Activated CD8-positive, alpha-beta T cell treated with anti-CD3 and anti-CD28 coated beads, Interleukin-2, amount 10 ng/mL, durations not matched to agents 7 days and 5 days (primary cell): ENCODE measurements at places on chromosomes 5 and 9.
A peak's percentile ranks its signal among the peaks of the same experiment; 100 is the strongest.

GRCh38 chr9:34520505-34521385, 2.0 kb downstream of the ENHO start:
- DNase-seq: no peak
- peaks cover 9% of the 10 kb centered on the region for H3K4me1 ChIP-seq
- H3K4me3 ChIP-seq: no peak overlapping the region
- H3K36me3 ChIP-seq: no peaks in the 10 kb centered on the region
- H3K27me3 ChIP-seq: peaks cover 40% of the 10 kb centered on the region

- no peaks in the 10 kb centered on the region for H3K27me3 ChIP-seq
- H3K36me3 ChIP-seq: no peaks in the 10 kb centered on the region
- no peak for DNase-seq
- H3K4me3 ChIP-seq: no peak overlapping the region
- no peaks in the 10 kb centered on the region for H3K4me1 ChIP-seq
Observed at GRCh38 chr5:12023614-12024241, 119.5 kb upstream of the CTNND2 start.

DNA sequence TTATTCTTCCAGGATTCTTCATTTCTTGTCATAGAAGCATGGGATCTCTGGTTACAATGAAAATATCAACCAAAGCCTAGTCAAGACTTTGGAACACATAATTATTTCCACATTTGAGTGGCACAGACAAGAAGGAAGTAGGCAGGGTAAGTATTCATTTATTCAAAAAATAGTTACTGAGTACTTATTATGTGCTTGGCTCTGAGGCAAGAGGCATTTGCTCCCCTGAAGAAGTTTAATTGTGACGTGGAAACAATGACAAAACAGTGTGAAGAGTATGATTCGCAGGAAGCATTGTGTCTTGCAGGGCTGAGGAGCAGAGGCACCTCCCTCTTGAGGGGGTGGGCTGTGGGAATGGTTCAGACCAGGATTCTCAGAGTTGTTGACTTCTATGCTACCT, 45.0 kb upstream of the TNFSF15 start:
- H3K36me3 ChIP-seq: no peaks in the 10 kb centered on the region
- H3K4me3 ChIP-seq: no peak overlapping the region
- H3K27ac ChIP-seq: no peak overlapping the region

DNA sequence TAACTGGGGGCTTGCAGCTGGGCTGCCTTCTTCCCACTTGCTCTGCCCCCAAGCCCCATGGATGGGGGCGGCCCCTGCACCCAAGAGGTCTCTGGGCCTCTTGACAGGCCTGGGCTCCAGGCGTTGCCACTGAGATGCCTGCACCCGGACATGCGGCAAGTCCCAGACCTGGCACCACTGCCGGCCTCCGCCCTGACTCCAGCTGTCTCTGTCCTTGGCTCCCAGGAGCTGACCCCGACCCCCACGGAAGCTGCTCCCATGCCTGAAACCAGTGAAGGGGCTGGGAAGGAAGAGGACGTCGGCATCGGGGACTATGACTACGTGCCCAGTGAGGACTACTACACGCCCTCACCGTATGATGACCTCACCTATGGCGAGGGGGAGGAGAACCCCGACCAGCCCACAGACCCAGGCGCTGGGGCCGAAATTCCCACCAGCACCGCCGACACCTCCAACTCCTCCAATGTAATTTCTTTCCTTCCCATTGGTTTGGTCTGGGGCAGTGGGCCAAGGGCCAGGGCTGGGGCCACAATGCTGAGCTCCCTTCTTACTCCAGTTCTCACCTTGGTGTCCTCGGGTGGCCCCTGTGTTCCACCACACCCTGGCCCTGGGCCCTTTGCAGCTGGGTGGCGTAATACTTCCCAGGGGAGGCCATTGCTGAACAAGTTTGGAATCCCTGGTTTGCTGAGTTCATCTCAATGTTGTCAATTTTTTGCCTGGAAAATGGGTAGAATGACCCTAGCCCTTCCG, 88.6 kb downstream of the COL5A1 start:
- no peak overlapping the region for H3K4me3 ChIP-seq
- H3K27me3 ChIP-seq: peaks cover 2% of the 10 kb centered on the region
- H3K27ac ChIP-seq: no peak overlapping the region

DNA sequence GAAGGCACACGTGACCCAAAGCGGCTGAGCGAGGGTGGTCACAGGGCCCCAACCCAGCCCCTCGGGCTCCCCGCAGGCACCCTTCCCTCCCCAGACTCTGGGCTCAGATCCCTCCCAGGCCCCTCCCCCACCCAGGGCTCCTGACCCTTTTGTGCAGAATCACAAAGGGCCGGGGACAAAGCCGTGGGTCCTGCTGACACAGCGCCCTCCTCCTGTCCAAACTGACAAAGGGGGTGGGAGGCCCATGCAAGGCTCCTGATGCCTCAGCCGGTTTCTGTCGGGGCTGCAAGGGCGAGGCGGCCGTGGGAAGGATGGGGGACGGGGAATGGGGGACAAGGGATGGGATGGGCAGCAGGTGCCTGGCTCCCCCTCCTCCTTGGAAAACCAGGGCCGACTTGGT, 43.5 kb upstream of the UBAC1 start:
- H3K4me1 ChIP-seq: no peaks in the 10 kb centered on the region
- no peak for DNase-seq
- no peak overlapping the region for H3K4me3 ChIP-seq

- no peaks in the 10 kb centered on the region for H3K4me1 ChIP-seq
- H3K4me3 ChIP-seq: no peak overlapping the region
- peaks cover 41% of the 10 kb centered on the region for H3K27me3 ChIP-seq
- no peaks in the 10 kb centered on the region for H3K36me3 ChIP-seq
- H3K27ac ChIP-seq: no peak overlapping the region
Observed at GRCh38 chr5:136016945-136017530, 11.8 kb upstream of the TGFBI start.

- H3K27ac ChIP-seq: peak overlapping the region; percentile 45
- peaks cover 19% of the 10 kb centered on the region for H3K4me1 ChIP-seq
- peak overlapping the region; percentile 7 for H3K4me3 ChIP-seq
Observed at GRCh38 chr9:109918339-109919163, 138.6 kb downstream of the PALM2AKAP2 start.

GRCh38 chr5:53827211-53827651, 266.8 kb downstream of the NDUFS4 start:
- no peaks in the 10 kb centered on the region for H3K36me3 ChIP-seq
- H3K27ac ChIP-seq: no peak overlapping the region
- no peaks in the 10 kb centered on the region for H3K4me1 ChIP-seq
- H3K27me3 ChIP-seq: no peaks in the 10 kb centered on the region
- no peak for DNase-seq
- H3K4me3 ChIP-seq: no peak overlapping the region

DNA sequence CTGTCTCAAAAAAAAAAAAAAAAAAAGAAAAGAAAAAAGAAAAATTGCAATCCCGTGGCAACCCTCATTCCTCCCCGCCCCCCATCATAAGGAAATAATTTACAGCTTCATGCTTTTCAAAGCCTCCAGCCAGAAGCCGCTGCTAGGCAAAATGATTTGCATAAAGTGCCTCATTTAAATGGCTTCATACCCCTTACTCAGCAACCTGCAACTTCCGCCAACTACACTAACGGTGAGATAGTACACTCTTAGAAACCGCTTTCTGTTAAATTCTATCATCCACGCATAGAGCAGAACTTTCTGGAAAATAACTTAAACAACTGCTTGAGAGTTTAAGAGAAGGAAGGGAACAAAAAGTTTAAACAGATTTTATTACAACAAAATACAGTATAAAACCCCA, 17.8 kb downstream of the SERINC5 start:
- no peak overlapping the region for H3K4me3 ChIP-seq
- H3K27me3 ChIP-seq: no peaks in the 10 kb centered on the region
- H3K36me3 ChIP-seq: peaks cover 74% of the 10 kb centered on the region
- peaks cover 60% of the 10 kb centered on the region for H3K4me1 ChIP-seq
- H3K27ac ChIP-seq: no peak overlapping the region

- DNase-seq: no peak
- H3K4me1 ChIP-seq: no peaks in the 10 kb centered on the region
- no peak overlapping the region for H3K4me3 ChIP-seq
Observed at GRCh38 chr9:88766778-88767503, 224.3 kb upstream of the S1PR3 start.

DNA sequence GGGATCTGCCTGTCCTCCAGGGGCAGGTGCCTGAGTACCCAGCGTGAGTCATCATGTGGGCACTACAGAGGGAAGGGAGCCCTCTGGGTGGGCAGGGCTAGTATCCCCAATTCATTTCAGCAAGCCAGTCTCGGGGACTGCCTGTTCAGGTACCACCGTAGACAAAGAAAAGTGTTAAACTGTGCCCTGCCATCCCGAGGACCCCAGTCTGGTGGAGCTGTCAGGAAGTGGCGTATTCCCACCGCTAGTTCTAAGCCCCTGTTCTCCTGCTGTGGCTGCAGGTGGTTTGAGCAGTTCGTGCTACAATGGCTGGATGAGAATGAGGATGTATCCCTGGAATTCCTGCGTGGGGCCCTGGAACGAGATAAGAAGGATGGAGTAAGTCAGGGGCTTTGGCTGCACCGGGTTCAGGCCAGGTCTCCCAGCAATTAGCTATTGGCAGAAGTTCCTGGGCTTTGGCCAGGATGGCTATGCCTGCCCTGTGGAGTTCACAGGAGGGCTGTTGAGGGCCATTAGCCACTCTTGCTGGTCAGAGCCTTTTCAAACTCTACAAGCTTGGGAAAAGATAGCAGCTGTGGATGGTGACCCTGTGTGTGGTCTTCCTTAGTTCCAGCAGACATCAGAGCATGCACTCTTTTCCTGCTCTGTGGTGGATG, 93.2 kb upstream of the RUSC2 start:
- no peak overlapping the region for H3K27ac ChIP-seq
- no peak overlapping the region for H3K4me3 ChIP-seq
- H3K36me3 ChIP-seq: no peaks in the 10 kb centered on the region

DNA sequence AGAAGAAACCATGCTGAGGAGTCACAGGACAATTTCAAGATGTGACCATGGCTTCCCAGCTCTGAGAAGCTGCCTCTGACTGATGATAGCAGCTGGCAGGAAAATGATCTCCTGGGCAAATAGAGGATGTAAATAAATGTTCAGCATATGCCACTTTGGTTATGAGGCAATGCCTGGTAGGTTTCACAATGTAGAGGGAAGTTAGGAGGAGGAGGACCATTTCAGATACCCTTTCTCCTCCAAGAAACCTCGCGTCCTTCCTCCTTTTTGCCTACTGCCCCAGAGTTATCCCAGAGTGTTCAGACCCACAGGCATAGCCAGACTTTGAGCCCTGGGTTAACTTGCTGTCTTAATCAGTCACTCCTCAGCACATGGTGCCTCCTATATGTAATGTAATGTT, 541.6 kb upstream of the DAP start:
- H3K4me3 ChIP-seq: no peak overlapping the region
- H3K27ac ChIP-seq: no peak overlapping the region
- H3K4me1 ChIP-seq: no peaks in the 10 kb centered on the region
- H3K36me3 ChIP-seq: no peaks in the 10 kb centered on the region

DNA sequence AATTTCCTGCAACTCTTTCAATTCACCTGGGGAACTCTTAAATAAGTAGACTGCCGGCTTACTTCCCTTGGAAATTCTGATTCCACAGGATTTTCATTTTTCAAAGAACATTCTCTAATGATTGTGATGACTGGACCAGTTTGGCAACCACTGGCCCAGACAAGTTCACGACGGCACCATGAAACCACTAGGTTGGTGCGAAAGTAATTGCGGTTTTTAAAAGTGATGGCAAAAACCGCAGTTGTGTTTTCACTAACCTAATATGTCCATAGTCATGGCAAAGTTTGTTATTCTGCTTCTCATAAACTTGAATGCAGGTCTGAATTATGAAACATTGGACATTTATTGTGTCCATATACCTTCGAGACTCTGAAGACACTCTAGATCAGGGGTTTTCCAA, 317.2 kb downstream of the IRX1 start:
- H3K27me3 ChIP-seq: no peaks in the 10 kb centered on the region
- H3K4me1 ChIP-seq: no peaks in the 10 kb centered on the region
- H3K27ac ChIP-seq: no peak overlapping the region
- H3K36me3 ChIP-seq: no peaks in the 10 kb centered on the region
- DNase-seq: no peak

- H3K27ac ChIP-seq: no peak overlapping the region
- no peak for DNase-seq
- H3K27me3 ChIP-seq: no peaks in the 10 kb centered on the region
- H3K36me3 ChIP-seq: no peaks in the 10 kb centered on the region
Observed at GRCh38 chr5:164002214-164002613, 496.8 kb downstream of the MAT2B start.

DNA sequence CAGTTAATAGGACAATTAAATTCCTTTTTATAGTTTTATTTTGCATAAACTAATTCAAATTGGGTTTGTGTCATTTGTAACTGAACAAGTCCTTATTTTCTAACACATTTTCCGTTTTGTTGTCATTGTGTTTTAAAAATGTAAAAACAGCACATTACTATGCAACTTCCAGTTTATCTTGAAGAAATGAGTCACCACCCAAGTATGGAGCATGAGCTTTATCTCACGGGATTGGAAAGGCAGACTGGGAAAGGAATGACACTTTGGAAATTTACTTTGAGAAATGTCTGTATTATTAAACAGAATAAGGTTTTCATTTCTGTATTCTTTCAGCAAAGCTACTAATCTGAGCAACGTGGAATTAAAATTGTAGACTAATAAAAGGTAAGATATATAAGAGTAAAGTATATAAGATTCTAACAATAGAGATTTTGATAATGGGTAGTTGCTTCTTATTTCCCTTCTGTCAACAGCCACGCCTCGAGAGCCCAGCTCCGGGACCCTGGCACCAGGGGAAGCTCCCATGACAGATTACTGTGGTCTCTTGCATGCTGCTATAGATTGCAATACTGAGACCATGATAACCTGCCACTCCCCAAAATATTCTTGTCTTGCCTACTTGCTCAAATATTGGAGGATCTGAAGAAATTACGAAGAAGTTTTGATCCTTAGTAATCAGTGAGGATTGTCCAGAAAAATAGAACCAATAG, 433.1 kb downstream of the CHSY3 start:
- no peaks in the 10 kb centered on the region for H3K36me3 ChIP-seq
- H3K4me3 ChIP-seq: no peak overlapping the region
- H3K27me3 ChIP-seq: no peaks in the 10 kb centered on the region
- DNase-seq: no peak
- no peaks in the 10 kb centered on the region for H3K4me1 ChIP-seq
- H3K27ac ChIP-seq: no peak overlapping the region

DNA sequence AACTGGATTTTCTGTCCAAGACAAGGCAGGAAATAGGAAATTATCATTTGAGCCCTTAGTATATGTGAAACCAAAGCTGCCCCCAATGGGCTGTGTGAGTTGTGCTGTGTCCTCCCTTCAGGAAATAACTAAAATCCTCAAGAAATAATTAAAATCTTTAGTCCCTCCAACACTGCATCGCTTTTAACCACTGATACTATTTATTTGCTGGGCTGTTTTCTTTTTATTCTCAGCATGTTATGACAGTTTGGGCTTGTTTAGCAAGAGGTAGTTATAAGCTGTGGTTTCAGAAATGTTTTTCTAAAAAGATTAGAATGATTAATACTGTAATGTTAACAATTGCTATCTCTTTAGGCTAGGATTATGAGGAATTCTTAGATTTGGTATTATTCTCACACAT, 187.0 kb upstream of the KCNN2 start:
- no peak overlapping the region for H3K27ac ChIP-seq
- H3K27me3 ChIP-seq: no peaks in the 10 kb centered on the region
- no peaks in the 10 kb centered on the region for H3K36me3 ChIP-seq
- H3K4me1 ChIP-seq: no peaks in the 10 kb centered on the region
- no peak overlapping the region for H3K4me3 ChIP-seq
